T-helper 2 cell (primary cell): ENCODE measurements at places on chromosomes 5 and 9.

DNA sequence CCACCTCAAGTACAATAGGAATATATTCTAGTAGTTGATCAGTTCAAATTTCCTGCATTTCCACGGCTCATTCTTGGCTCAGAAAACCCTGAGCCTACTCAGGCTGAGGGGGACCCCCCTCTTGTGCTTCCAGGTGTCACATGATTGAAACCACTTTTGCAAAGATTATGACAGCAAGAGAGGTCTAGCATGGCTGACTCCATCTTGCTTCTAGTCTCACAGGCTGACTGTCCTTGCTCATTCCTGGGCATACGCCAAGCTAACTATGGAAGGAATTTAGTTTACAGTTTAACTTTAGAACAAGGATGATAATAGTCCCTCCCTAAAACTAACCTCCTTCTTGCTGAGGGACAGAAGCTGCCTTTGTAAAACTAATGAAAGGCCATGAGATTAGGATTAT is 154.1 kb downstream of the SNX18 start:
- DNase-seq = no peak

- DNase-seq = no peak
Observed at GRCh38 chr9:20989923-20990341, 41.5 kb downstream of the HACD4 start.

DNA sequence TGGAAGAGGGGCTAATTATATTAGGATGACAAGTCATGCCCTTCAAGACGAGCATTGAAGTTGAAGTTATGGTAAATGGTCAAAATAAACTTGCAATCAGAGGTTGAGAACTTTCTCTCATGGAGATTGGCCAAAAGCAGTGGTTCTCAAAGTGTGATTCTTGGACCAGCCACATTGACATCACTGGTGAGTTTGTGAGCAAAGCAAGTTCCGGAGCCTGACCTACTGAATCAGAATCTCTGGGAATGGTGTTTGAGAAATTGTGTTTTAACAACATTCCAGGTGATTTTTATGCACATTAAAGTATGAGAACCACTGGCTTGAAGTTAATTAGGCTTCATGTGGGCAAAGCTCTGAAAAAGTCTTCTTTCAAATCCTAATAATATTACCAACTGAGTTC is 403.5 kb downstream of the ZSWIM6 start:
- DNase-seq = no peak

GRCh38 chr9:112194969-112195431 is 19.9 kb upstream of the SUSD1 start:
- no peak for DNase-seq

DNA sequence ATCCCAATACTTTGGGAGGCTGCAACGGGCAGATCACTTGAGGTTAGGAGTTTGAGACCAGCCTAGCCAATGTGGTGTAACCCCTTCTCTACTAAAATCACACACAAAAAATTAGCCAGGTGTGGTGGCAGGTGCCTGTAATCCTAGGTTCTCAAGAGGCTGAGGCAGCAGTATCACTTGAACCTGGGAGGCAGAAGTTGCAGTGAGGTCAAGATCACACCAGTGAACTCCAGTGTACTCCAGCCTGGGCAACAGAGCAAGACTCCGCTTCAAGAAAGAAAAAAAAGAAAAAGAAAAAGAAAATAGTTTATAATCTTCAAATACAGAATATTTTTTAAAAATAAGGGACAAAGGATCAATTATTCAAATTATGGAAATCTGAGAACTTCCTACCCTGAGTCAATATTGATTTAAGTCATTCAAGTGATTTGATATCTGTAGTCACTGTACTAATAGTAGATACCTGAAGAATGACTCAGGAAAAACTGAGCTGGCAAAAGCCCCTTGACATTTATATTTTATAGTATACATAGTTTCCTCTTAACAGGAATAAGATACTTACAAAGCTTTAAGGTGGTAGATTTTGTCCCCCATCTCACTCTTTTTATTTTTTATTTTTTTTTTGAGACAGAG is 61.8 kb downstream of the PTBP3 start:
- no peak for DNase-seq

- no peak for DNase-seq
Observed at GRCh38 chr5:93274291-93274690, 306.7 kb downstream of the NR2F1-AS1 start.

GRCh38 chr5:176355400-176356178 is 6.0 kb downstream of the KIAA1191 start:
- no peak for DNase-seq

DNA sequence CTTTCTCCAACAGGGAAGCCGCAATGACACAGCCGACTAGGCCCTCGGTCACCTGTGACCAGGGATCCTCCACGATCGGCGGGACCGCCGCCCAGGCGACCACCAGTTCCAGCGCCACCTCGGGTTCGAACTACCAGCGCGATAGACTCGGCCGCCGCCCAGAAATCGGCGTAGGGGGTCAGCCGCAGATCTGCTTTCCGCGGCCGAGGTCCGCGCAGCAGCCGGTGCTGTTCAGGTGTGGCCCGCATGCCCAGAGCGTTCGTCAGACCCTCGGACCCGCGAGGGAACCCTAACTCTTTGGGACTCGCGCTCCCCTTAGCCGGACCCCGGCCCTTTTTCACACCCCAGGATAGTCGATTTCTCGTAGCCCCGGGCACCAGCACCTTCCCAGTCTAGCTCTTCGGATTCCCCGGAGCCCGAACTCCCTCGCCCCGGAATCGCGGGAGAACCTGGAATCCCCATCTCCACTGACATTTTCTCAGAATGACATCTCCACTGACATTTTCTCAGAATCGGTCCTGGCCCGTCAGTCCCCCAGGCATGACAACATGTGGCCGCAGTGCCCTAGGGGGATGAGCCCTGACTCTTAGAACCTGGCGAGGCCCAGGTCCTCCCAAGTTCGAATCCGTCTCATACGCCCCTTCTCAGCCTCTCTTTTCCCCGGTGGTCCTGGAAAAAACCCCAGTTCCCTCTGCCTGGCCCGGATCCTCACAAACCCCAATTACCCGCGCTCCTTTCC is 428 bp downstream of the C5orf52 start:
- DNase-seq = no peak
